ENCODE measurements at places on chromosomes 1 and 21.

- no peak for DNase-seq
These were observed 6.9 kb upstream of the PPM1J start for GRCh38 chr1:112721966-112722524.

- no peak for DNase-seq
These were observed 239.8 kb upstream of the RAB4A start for GRCh38 chr1:229031061-229031460.

GRCh38 chr1:98405581-98406074 is 255.9 kb upstream of the SNX7 start:
- DNase-seq: no peak

DNA sequence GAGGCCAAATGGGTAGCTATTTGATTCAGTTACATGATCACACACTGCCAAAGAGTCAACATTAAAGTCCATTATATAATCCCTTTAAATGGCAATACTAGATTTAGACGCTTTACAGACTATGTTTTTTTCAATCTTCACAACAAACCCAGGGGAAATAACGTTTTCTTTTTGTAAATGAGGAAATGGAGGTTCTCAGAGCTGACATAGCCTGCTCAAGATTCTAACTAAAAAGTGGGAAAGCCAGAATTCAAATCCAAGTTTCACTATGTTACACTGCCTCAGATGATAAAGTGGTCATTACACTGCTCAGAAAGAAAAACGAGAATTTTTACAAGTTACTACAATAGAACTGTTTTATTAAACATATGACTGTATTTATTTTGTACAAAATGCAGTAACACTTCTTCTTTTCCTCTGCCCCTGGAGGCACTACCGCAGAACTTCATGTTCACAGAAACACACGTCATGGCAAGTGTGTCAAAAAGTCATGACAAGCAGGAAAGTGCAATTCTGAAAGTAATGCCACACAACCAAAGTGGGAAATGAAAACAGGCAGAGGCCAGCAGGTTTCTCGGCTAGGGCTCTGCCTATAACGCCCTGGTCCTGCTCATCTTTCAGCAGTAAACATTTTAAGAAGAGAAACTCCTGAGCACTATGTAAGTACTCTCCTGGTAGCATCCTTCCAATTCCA is 19.0 kb downstream of the THEMIS2 start:
- no peak for DNase-seq

DNA sequence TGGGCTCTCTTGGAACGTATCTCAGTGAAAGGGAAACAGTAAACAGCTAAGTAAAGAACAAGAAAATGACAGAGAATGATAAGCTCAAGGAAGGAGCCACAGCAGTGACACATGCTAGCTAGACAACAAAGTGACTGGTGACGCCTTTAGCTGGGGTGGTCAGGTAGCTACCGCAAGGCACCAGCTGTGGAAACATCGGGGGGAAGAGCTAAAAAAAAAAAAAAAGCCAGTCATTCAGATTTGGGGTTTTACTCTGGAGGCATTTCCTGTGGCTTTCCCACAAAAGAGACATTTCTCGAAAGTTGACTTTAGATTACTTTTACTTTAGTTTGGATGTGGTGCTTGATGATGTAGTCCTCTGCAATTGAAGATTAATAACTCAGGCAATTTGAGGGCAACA is 2.1 kb downstream of the FHAD1 start:
- DNase-seq: no peak

- peak; percentile 60 for DNase-seq
These were observed 31.6 kb upstream of the UBE2U start for GRCh38 chr1:64171797-64172281.

- no peak for DNase-seq
These were observed 45.7 kb downstream of the SLC9A1 start for GRCh38 chr1:27109103-27109822.

DNA sequence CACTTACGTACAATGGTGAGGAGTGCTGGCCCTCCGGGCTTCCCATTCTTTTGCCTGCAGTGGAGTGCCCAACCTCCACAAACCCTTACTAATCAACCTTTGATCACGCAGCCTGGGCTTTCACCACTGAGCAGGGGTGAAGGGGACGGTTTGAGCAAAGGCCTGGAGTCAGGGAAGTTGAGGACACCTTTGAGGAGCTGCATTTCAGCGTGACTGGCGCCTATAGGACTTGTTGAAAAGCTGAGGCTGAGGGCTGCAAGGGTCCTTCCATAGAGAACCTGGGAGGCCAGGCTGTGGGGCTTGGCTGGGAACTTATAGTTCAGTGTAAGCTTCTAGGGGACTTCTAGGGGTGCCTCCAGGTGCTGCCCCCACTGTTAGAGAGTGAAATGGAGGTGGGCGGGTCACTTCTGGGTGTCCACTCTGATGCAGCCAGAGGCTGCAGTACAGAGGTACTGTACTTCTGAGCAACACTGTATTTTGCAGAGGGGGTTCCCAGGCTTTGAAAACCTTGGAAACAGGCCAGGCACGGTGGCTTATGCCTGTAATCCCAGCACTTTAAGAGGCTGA is 9.8 kb downstream of the SYTL1 start:
- no peak for DNase-seq

DNA sequence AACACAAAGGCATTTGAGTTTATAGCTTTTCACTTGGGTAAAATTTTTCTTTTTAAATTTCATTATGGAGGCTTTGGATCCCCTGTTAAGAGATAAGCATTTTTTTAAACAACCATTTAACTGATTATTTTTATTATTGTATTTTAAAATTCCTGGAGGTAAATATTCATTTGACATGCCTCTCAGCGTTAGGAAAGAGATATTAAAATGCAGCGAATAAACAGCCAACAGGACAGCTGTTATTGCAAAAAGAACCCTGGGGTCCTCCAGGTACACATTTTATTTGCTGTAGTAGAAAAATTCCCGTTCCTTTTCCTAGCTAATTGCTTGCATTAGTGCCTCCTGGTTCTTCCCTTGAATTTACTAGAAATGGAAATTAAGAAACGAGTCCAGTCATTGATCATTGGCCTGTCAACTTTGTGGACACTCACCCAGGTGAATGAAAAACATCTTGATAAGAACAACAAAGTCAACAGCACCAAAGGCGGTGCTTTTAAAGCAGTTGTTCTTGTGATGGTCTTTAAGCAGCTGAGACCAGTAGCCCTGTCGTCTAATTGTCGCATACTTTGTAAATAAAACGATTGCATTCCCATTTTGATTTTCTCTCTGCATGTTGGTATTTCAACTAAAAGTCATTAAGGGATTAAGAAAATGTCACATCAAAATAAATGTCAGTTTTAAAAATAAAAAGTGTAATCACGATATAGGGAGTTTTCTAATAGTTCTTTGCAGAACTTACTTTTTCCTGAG is 282.4 kb downstream of the GRIK1 start:
- DNase-seq: no peak

DNA sequence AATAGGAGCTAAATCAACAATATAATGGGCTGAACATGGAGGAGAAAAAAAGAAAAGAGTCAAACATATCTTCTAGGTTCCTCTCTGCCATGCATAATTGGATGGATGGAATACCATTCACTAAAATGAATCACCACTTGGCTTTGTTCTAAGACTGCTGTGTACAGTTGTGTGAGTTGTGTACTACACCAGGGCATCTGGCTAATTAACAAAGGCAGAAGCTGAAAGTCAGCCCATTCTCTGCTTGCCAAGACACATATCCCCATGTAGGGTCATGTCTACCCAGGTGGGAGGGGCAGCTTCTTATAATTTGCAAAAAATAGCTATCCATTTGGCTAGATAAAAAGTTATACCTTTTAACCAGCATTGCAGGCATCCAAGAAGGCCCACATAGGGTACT is 21.0 kb downstream of the JUN start:
- DNase-seq: no peak

GRCh38 chr1:221878134-221878533 is 136.2 kb upstream of the DUSP10 start:
- no peak for DNase-seq

DNA sequence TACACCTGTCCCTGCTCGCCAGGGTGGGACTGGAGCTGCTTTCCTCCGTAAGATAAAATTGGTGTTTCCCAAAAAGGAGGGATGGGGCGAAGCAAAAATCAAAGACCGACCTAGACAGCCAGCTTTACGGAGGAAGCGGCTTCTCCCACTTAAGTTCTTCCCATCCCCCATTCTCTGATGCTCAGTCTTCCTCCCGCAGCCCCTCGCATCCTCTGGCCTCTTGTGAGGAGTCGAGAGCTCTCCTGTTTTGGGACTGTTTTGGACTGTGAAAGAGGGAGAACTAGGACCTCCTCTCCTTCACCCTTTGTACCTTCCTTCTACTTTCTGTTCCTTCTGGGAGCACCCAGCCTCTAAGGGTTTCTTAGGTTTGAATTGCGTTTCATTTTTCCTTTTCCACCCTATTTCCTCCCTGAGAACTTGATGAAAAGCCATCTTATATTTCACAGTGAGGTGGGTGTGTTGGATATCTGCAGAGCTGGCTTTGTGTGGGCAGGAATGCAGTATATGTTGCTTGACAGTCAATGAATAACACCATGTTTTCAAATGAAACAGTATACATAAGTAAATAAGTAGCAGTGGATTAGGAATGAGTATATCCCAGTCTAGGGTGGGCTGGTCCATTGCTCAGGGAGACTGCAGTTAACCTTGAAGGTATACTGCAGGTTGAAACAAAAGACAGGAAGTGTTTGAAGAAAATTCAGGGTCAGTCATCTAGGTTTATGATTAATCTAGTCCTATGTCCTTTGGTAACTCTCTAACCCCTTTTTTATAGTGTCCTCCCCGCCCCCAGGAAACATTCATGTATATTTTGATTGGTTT is 848 bp downstream of the CTTNBP2NL start:
- no peak for DNase-seq

DNA sequence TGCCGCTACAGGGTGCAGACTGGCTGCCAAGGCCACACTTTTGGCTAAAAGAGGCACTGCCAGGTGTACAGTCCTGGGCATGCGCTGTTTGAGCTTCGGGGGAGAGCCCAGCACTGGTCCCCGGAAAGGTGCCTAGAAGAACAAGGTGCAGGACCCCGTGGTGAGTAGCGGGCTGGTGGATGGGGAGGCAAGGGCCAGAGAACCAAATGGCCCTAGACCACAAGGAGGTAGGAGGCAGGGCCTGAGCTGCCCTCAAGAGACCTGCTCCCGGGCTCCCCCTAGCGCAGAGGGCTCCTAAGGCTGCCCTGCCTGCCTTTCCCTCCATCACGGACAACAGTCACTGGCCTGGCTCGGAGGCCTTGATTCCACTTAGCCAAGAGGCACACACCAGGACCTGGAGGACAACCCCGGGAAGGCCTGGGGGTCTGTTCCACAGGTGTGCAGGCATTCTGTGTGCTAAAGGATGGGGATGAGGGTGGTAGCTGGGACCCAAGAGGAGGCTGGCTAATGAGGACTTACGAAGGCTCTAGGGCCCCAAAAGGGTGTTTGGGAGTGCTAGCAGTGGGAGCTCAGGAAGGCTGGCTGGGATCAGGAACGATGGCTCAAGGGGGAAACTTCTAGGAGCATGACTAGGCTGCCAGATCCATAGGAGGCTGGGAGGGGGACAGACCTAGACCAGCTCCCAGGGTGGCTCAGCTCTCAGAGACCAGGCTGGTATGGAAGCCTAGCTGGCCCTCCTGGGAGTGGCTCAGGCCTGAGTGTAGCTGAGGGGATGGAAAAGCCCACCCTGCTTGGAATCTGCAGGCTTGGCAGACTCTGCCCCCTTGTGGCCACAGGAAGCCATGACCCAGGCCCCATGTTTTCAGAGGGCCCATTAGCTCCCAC is 742 bp downstream of the ARTN start:
- DNase-seq: no peak

DNA sequence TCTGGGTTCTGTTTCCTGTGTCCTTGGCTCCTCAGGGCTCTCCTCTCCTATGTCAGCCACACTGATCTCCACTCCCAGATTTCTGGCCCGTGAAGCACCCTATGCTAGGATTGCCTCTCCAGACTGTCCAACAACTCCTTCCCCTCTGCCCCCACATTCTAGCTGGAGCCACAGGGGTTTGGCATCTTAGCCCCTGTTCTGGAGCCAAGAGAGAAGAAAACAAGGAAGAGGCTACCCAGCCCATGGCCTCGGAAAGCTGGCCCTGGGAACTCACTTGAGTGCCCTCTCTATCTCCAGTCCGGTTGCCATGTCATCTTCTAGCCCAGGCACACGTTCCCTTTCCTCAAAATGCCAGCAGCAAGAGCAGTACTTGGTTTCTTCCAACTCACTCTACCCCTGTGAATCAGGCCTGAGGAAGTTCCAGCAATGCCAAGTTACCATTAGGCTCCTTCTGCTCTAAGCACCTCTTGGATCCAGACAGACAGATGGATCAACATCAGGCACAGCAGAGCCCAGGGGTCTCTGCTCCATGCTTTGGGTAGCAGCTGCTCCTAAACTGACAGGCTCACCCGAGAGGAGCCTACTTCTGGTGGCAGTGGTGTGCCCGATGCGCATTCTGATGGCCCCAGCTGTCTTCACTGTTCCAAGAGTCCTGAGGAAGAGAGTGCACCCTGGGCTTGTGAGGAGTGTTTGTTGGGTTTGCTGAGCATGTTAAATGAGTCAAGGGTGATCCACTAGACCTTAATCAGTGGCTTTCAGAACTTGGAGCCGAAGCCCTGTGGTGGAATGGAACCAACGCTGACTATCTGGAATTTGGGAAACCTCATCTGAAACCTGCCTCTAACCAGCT is 11.6 kb upstream of the GPR61 start:
- no peak for DNase-seq

GRCh38 chr1:166813508-166814223 is 25.6 kb upstream of the POGK start:
- DNase-seq: no peak

DNA sequence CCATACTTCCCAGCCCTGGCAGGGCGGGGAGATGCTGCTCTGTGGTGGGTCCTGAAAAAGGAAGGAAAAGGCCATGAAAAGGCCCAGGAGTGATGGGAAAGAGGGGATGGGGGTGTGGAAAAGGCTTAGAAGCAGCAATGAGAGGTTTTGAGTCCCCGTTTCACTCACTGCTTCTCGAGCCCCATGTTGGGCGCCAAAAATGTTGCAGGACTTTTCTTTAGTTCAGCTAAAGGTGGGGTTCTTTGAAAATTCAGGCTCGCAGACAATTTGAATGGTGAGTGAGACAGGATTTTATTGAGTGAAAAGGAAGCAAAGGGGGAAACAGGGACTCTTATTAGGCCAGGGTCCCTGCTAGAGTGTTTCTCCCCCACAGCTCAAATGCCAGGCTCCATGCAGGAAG is 93.1 kb downstream of the MRPS6 start:
- DNase-seq: no peak

- no peak for DNase-seq
These were observed 1157.2 kb upstream of the ADGRL4 start for GRCh38 chr1:80163686-80164085.

Measured in SW 1271 (cell line).